ENCODE measurements at places on chromosomes 6 and 20. TPM values are rescaled to one million over a fixed set of nuclear protein-coding genes. Genes with fewer than 3 reads are reported as not detected.

DNA sequence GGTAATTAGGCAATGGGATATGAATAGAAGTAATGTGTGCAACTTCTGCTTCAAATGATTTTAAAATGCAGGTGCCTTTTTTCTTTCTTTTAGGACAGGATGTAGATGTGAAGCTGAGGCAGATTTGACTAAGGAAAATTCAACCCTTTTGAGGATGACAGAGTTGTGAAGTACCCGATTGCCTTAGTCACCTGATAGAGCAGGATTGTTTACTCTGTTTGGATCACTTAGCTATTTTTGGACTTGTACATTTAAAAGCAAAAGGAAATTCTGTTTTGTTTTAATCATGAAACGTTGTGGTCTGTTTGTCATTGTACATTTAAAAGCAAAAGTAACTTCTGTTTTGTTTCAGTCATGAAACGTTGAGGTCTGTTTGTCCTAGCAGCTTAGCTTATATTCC is 143.4 kb downstream of the FAM83B start:
- DNase-seq = no peak

DNA sequence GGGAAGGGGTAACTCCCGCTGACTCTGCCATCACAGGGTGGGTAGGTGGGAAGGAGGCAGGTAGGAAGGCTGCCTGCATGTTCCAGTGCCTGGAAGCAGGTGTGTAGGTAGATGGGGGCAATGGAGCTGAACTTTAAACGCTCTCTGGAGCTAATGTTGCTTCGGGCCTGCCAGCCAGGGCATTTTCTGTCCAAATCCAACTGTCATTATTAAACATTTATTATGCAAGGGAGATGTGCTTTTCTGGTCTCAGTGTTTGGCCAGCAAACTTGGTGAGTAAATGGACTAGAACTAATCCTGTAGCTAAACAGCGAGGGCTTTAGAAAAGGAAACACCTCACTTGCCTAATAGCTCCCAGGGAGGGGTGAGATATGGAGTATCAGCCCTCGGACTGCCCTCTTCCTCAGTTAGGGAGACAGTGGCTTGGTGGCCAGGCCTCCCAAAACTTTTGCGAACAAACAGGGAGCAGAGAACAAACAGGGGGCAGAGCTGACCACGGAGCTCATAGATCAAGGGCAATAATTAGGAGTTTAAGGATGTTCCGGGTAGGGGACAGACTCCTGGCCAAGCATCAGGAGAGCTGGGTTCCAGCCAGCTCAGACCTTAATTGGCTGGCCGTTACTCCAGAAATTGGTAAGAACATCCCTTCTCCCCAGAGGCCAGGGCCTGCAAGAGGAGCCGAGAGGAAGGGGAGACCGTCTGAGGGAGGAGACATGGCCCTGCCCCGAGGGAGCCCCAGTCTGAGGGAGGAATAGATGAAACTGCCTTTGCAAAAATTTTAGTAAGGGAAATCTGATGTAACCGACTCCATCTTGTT is 131.1 kb downstream of the VEGFA start:
- DNase-seq = no peak

DNA sequence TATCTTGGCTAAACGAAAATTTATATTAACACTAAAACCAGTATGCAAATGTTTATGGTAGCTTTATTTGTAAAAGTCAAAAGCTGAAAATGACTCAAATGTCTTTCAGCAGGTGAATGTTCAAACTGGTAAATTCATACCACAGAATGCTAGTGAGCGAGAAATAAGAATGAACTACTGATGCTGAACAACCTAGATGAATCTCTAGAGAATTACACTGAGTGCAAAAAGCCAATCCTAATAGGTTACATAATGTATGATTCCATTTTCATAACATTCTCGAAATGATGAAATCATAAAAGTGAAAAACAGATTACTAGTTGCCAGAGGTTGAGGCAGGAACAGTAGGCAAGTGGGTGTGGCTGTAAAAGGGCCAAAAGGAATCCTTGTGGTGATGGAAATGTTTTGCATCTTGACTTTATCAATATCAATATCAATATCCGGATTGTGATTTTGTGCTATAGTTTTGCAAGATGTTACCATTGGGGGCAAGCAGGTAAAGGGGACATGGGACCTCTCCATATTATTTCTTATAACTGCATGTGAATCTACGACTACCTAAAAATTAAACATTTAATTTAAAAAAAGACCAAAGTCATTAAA is 26.1 kb downstream of the ZNF311 start:
- no peak for DNase-seq

DNA sequence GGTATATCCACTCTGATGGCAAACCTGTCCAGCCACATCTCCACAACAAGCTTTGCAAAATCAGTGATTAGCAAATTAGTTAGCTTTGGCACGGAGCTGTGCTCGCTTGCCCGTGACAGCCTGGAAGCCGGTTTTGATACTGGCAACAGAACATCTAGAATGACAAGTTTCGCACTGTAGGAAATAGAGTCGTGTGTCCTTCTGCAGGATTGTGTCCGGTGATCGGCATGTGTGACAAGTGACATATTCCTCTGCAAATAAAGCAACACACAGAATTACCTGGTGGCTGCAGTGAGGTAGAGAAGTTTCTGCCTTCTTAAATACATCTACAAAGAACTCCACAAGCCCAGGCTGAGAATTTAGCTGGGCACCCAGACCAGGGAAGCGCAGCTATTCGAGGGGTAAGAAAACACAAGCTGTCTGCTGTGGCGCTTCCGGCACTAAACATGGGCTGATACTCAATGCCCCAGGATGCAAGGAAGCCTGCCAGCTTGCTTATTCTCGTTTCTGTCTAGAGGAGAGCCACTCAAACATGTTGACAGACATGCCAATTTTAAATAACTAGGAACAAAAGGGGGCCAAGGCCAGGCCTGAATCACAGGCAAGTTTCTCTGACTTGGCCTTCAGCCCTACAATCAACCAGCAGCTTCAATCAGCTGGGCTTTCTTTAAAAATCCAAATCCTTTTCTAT is 22.2 kb downstream of the EIF2S2 start:
- no peak for DNase-seq

GRCh38 chr20:25014816-25015215 is 22.3 kb upstream of the APMAP start:
- DNase-seq = no peak

- DNase-seq = no peak
Measured at GRCh38 chr6:130846501-130846900, 19.3 kb downstream of the SMLR1 start.

DNA sequence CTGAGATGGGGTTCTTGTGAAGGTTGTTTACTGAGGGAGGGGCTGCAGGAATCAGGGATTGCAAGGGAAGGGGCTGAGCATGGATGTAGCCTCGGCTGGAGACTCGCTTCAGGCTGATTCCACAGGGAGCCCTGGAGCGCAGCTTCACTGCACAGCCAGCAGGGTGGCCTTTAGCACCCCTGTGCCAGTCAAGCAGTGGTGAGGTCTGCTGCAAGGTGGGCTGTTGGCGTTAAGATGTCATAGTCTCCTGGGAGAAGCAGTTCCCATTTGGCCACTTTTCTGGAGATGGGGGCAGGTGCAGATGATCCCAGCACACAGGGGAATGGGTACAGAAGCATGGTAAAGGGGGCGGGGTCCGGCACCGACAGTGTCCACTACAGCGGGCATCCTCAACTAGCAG is 126.3 kb downstream of the TOX2 start:
- no peak for DNase-seq

GRCh38 chr6:14026831-14027539 is 90.6 kb upstream of the CD83 start:
- DNase-seq = no peak

DNA sequence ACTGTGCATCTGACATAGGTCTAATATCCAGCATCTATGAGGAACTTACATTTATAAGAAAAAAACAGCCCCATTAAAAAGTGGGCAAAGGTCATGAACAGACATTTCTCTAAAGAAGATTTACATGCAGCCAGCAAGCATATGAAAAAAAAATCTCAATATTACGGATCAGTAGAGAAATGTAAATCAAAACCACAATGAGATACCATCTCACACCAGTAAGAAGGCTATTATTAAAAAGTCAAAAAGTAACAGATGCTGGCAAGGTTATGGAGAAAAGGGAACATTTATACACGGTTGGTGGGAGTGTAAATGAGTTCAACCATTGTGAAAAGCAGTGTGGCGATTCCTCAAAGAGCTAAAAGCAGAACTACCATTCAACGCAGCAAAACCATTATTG is 13.1 kb downstream of the METTL24 start:
- DNase-seq = no peak

GRCh38 chr6:101281266-101281665 is 112.2 kb upstream of the GRIK2 start:
- no peak for DNase-seq

- no peak for DNase-seq
Measured at GRCh38 chr20:61841966-61842365, 223.7 kb downstream of the TAF4 start.

GRCh38 chr6:411402-412145 is 20.0 kb downstream of the IRF4 start:
- DNase-seq = no peak

GRCh38 chr20:38253571-38253970 is 7.0 kb downstream of the KIAA1755 start:
- no peak for DNase-seq

- DNase-seq = no peak
Measured at GRCh38 chr20:23995905-23996666, 7.5 kb upstream of the GGTLC1 start.

Gene RAET1E
- polyA plus RNA-seq = 0.99 TPM

Gene MRPS18A
- 55.8 TPM for polyA plus RNA-seq

Gene LPIN3
- polyA plus RNA-seq = 10.8 TPM

Gene MEP1A
- not detected for polyA plus RNA-seq

Gene RIMS1
- 0.67 TPM for polyA plus RNA-seq

Gene NFATC2
- polyA plus RNA-seq = 2.1 TPM

Gene CALHM4
- polyA plus RNA-seq = not detected

Gene TMEM244
- polyA plus RNA-seq = not detected

Gene CRYBG1
- polyA plus RNA-seq = 6.6 TPM
